ENCODE measurements at places on chromosomes 4 and X.
A peak's percentile ranks its signal among the peaks of the same experiment; 100 is the strongest.

DNA sequence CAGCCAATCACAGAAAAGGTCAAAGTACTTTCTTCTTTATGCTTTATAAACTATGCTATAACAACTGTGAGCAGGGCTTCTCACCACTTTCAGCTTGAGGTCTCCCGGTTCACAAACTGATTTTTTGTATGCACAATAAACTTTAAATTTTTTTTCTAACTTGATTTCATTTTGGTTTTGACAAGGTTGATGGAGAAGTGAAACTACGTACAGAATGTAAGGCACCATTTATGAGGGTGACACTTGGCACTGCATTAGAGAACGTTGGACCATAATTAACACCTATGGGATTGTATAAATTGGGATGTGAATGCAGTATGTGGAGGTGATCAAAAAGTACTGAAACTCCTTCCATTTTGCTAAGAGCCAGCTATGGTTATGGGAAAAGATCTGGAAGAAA, 857.9 kb upstream of the HTR2C start:
- H3K36me3 ChIP-seq: no peaks in the 10 kb centered on the region
- H3K27me3 ChIP-seq: no peaks in the 10 kb centered on the region
- H3K4me3 ChIP-seq: no peak overlapping the region
- H3K4me1 ChIP-seq: no peaks in the 10 kb centered on the region

GRCh38 chrX:44400588-44400987, 57.1 kb upstream of the EFHC2 start:
- H3K4me1 ChIP-seq: peaks cover 22% of the 10 kb centered on the region
- H3K27ac ChIP-seq: peak overlapping the region; percentile 57
- H3K36me3 ChIP-seq: no peaks in the 10 kb centered on the region
- H3K4me3 ChIP-seq: no peak overlapping the region

GRCh38 chr4:23746672-23747071, 143.2 kb downstream of the PPARGC1A start:
- DNase-seq: no peak
- no peaks in the 10 kb centered on the region for H3K27me3 ChIP-seq
- H3K36me3 ChIP-seq: no peaks in the 10 kb centered on the region
- H3K4me3 ChIP-seq: no peak overlapping the region
- no peaks in the 10 kb centered on the region for H3K4me1 ChIP-seq

GRCh38 chr4:69104719-69105275, 8.5 kb downstream of the UGT2B7 start:
- no peaks in the 10 kb centered on the region for H3K4me1 ChIP-seq
- no peaks in the 10 kb centered on the region for H3K36me3 ChIP-seq
- no peaks in the 10 kb centered on the region for H3K27me3 ChIP-seq
- no peak for DNase-seq
- no peak overlapping the region for H3K27ac ChIP-seq

DNA sequence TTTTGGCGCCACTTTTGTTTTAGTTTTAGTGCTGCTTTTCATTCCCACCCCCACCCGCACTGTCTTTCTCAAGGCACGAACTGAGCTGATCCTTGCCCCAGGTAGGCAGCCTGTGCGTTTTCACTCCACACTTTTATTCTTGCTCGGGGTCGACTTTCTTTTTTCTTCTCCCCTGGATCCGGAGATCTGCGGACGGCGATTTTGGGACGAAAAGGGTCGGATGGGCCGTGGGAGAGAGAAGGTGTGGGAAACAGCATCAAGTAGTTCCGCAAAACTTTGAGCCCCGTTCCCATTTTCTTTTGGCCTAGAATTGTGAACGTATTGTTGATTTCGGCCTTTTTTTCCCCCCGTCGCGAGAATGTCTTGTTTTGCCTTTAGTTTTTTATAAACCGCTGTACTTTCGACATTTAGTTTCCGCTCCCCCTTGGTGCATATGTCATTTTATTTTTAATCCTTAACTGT, 531 bp downstream of the STAG2 start:
- peaks cover 22% of the 10 kb centered on the region for H3K4me1 ChIP-seq
- no peaks in the 10 kb centered on the region for H3K27me3 ChIP-seq
- H3K27ac ChIP-seq: peak overlapping the region; percentile 96
- no peaks in the 10 kb centered on the region for H3K36me3 ChIP-seq

Data from PC-3 (cell line).